Mesenchymal stem cell (in vitro differentiated cells and primary cell): ENCODE measurements at places on chromosomes 5 and 9.

GRCh38 chr5:107590686-107591085 lies 80.1 kb downstream of the EFNA5 start:
- DNase-seq = no peak

DNA sequence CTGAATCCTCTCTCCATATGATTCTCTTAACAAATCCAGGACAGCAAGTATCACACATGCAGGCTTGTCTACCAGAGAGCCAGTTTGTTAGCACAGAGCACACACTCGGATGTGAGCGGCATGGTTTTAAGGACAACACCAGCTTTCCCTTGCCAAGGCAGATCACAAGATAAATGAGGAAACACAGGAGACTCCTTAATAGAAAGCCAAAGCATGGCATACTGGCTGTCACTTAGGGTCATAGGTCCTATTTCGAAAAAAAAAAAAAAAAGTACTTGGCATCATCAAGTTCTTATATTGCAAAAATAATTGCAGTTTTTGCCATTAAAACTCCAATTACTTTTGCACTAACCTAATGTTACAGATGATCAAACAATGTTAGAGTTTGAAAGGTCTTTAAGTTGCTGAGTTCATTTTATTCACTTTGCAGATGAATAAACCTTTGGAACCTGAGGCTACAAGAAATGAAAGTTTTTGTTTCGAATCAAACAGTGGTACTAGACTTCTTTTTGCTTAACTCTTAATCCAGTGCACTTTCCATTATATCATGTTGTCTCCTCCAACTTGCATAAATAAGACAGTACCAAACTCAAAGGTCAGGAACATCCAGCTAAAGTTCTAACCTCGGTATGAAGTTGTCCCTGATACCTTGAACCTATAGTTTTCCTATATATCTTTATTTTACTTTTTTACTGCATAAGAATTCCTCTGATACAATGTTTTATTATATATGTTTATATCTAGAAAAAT lies 138.5 kb downstream of the MPDZ start:
- DNase-seq = peak; percentile 17

DNA sequence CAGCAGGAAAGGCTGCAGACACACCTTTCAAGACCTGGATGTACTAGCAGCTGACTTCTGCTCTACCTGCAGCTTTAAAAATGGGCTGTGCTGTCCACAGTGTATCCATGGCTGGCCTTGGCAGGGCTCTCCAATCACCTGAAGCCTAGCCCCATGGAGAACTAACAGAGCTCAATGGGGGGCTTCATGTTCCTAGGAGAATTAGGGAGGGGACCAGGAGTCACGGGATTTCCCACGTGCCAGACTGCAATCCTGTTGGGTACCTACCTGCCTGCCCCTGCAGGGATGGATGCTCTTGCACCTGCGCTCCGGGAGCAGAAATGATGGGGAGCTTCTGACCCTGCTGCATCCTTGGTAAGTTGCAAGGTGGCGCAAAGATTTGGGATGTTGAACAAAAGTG lies 462.1 kb downstream of the ICE1 start:
- DNase-seq = no peak

DNA sequence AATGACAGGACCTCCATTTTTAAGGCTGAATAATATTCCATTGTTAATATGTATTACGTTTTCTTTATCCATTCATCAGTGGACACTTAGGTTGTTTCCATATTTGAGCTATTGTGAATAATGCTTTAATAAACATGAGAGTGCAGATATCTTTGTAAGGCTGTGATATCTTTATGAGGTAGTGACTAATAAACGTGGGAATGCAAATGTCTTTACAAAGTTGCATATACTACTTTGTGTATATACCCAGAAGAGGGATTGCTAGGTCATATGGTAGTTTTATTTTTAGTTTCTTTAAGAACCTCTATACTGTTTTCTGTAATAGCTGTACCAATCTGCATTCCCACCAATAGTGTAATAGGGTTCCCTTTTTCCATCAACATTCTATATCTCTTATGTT lies 148.7 kb downstream of the FOCAD start:
- DNase-seq = peak; percentile 33

GRCh38 chr5:170741801-170742200 lies 41.7 kb upstream of the GABRP start:
- DNase-seq = no peak

DNA sequence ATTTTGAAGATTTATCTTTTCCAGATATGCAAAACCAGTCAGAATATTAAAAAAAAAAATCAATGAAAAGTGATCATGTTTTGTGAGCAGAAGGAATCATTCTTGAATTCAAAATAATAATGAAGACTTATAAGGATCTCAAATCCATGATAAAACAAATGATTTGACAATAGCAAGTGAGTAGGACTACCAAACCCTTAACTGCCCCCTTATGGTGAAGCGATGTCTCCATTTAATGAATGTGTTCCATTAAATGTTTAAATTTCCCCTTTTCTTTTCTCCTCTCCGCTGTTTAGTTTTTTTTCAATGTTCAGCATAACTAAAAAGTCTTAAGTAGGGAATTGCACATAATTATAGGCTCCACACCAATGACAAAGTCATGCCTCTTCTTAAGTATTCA lies 12.2 kb upstream of the MARCHF3 start:
- no peak for DNase-seq

- no peak for DNase-seq
Measured at GRCh38 chr9:78253285-78253684, 17.4 kb downstream of the CEP78 start.

DNA sequence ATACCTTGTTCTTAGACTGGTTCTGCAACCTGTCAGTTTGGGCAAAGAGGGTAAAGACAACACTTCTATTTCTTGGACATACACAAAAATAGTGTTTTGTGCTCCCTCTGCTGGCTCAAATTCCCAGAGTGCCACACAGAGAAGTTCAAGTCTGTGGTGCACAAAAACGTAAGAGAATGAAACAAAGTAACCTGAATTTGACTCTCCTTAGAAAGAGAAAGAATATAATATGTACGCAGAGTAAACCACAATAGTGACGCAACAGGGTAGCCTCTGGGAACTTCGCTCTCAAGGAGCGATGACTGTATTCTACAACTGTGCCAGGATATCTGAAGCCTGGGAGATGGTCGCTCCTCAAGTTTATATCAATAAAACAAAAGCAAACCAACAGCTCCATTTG lies 18.5 kb downstream of the DDX31 start:
- DNase-seq = peak; percentile 95

DNA sequence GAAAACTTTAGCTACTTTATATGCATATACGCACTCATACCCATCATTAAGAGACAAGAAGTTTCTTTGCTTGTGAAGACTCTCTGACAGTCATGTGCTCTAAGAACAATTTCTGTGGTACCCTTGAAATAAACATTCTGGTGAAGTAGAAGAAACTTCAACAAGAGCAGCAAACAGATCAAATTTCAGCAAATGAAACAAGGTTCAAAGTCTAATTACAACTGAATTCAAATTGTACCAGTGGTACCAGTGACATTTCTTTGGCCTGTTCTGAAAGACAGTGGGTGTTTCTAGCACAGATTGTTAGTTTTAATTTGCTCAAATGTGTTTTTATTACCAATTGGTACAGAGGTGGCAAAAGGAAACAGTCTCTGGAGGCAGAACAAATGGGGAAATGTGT lies 391.0 kb downstream of the CHSY3 start:
- peak; percentile 3 for DNase-seq

GRCh38 chr5:107263387-107264018 lies 407.2 kb downstream of the EFNA5 start:
- no peak for DNase-seq

DNA sequence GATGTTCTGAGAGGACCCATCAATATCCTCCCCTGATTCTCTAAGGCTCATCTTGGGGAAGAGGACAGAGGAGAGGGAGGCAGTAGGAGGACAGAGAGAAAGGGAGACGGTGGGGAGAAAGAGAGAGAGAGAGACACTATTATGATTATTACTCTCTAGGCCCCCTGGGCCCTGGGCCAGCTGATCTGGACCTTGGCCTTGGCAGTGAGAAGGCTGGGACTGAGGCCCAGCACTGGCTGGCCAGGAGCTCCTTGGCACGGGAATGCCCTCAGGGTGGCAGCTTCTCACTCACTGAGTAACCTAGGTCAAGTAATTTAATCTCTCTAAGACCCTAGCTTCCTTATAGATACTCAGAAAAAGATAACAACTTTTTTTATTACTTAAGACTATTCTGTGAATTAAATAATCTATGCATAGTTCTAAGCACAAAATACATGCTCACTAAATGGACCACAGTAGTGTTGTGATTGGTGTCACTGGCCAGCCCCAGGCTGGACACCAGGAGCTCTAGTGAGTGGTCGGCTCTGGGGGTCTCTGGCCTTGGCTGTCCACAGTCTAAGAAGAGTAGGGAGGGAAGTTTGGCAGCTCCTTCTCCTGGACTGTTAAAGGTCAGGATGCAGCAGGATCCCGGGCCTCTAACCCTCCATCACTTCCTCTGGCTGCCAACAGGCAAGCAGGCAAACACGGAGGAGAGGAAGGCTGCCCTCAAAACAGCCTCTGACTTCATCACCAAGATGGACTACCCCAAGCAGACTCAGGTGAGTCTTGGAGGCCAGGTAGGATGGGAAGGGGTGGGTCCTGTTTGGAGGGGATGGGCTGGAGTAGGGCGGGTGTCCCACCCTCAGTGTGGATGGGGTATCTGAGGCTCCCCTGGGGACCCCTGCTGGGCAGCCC lies 50.0 kb downstream of the GSN start:
- no peak for DNase-seq

DNA sequence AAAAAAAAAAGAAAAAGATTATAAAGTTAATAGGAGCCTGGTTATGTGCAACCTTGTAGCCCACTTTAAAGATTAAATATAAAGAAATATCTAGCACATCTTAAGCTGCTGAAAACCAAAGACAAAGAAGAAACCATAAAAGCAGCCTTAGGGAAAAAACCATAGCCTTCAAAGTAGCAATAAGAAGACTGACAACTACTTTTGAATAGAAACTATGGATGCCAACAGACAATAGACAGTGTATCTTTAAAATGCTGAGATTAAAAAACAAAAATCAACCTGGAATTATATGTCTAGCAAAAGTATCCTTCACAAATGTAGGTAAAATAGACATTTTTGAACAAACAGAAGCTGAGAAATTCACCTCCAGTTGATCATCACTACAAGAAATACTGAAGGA lies 3.4 kb upstream of the KIF12 start:
- no peak for DNase-seq

DNA sequence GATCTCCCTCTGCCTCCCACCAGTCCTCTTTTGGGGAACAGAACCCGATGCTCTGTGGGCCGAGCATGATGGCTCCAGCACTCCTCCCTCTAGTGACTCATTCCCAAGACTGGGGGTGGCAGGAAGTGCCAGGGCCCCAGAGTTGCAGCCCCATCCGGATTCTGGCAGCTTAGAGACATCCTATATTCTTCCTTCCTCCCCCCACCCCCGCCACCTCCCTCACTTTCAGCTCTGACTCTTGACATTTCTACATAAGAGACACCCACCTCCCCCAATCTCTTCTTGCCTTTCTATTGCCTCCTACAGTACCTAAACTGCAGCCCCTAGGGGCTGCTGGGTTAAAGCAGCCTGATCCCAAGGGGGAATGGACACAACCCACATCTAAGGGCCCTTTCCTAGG lies 47.1 kb upstream of the MATR3 start:
- peak; percentile 30 for DNase-seq

DNA sequence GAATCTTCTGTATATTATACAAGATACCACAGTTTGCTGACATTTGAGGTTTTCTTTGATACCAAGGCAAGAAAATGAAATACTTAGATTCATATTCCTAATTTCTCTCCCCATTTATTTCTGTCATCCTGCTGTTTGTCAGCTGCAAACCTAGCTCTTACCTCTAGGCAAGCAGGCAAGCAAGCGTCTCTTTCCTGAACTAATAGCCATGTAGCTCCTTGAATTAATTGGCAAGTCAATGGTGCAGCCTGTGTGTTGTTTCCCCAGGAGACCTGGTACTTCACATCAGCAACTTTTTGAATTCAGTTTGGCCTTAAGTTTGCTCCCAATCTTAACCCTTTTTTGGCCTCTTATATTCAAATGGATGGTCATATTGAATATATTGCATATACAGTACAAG lies 573.6 kb upstream of the ARRDC3 start:
- no peak for DNase-seq

GRCh38 chr5:133402775-133403174 lies 209.6 kb downstream of the FSTL4 start:
- DNase-seq = no peak

DNA sequence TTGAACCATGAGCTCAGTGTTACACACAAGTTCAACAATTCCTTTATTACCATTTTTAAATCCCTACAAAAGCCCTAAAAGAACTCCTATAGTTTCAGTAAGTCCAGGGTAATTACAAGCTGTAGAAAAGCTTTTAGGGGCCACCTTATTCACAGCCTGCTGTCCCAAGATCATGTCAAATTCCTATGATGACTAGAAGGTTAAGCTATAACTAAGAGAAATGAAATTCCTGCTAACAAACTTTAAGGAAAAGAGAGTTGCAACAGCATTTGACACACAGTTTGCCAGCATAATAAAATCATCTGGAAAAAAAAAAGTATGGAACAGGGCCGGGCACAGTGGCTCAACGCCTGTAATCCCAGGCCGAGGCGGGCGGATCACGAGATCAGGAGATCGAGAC lies 31.5 kb downstream of the TMEM245 start:
- no peak for DNase-seq

- peak; percentile 42 for DNase-seq
Measured at GRCh38 chr9:126439402-126439765, 112.8 kb downstream of the MVB12B start.

DNA sequence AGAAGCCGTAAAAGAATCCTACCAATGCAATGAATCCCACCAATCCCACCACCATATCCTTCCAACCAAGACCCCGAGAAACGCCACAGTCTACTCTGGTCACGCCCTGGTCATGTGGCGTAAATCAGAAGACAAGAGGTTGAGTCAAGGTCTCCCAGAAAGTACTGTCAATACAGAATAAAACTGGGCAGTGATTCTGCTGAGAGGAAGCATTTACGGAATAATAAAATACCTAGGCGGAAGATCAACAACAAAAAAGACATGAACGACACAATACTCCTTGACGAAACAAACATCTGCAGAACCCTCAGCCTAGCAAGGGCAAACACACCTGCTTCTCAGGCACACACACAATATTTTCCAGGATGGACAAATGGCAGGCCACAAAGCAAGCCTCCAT lies 62.8 kb downstream of the GOLM1 start:
- no peak for DNase-seq

DNA sequence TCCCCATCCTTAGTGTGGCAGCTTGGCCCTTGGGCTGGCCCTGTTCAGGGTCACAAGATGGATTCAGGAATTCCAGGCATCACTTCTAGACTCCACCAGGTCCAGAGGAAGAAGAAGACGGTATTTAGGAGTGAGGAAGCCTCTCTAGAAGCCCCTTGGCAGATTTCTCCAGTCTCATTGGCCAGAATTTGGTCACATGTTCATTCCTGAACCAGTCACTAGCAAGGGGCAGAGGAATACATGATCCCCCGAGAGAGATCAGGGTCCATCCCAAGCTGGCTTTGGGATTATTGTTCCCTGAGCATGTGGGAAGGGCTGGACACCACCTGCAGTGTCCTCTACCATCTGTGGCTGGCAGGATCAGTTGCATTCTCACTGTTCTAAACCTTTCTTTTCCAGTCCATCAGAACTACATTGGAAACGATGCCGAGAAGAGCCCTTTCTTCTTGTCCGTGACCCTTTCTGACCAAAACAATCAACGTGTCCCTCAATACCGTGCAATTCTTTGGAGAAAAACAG lies 48.5 kb downstream of the GARNL3 start:
- no peak for DNase-seq
